SK-N-SH (cell line): ENCODE measurements at places on chromosomes 7 and 10.
A peak's percentile ranks its signal among the peaks of the same experiment; 100 is the strongest.

DNA sequence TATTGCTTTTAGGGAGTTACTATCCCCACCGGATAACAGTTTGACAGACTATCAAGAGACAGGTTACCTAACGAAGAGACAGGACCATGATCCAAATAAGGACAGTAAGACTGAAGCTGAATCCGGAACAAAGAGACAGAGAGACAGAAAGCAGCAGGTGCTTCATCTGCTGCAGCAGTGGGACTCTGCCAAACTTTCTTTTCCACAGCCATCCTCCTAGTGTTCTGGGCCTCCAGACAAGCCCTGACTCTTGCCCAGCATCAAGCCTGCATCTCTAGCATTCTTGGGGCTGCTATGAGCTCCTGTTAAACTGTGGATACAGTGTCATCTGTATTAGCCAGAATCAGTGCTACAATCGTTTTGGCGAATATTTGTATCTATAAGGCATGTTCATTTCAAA lies 761.7 kb downstream of the GRID1 start:
- no peak for DNase-seq

DNA sequence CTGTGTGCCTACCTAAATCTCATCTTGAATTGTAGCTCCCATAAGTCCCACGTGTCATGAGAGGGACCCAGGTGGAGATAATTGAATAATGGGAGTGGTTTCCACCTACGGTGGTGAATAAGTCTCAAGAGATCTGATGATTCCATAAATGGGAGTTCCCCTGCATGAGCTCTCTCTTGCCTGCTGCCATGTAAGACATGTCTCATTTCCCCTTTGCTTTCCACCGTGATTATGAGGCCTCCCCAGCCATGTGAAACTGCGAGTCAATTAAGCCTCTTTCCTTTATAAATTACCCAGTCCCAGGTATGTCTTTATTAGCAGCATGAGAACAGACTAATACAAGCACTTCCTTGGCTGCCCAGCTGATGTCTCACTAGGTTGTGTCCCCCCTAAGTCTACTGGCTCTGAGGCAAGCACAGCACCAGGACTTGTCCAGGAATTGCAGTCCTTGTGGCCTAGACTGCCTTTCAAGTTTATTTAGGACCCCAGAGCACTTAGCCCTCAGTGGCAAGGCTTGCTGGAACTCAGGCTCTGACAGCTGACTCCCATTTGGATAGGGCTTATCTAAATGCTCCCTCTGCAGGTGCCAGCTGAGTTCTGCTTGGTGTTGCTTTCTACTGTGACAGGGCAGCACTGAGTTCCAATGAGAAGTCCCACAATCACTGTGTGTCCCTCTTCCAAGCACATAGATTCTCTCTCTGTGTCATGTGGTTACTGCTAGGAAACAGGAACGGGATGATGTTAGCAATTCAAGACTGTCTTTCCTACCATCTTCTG lies 59.0 kb upstream of the TAS2R16 start:
- DNase-seq, result no peak

DNA sequence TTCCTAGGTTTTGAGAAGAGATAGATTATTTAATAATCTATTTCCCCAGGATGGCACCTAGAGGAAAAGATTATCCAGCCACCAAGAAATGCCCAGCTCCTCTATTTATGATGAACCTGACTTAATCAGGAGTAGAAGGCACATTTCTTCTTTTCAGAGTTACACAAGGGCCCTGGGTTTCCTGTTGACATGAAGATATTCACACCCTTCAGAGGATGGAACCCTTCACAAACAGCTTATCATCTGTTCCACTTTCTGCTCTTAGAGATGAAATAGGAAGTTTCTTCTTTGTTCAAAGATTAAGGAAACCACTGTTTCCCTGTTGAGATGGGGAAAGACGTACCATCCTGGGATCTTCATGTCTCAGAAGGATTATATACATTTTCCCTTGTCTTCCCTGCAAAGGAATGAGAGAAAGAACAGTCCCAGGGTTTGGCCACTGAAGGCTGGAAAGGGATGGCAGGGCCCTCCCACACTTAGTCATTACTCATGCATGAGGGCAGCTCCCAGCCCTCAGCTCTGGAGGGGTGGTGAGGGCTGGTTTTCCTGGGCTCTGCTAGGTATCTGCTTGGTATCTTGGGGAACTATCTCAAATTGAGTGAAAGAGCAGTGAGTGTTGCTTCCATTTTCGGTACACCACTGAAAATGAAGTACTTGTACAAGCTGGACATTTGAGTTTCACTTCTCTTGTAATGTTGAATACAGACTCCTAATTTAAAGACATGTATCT lies 64.0 kb downstream of the MTPAP start:
- peak; percentile 7 for DNase-seq

DNA sequence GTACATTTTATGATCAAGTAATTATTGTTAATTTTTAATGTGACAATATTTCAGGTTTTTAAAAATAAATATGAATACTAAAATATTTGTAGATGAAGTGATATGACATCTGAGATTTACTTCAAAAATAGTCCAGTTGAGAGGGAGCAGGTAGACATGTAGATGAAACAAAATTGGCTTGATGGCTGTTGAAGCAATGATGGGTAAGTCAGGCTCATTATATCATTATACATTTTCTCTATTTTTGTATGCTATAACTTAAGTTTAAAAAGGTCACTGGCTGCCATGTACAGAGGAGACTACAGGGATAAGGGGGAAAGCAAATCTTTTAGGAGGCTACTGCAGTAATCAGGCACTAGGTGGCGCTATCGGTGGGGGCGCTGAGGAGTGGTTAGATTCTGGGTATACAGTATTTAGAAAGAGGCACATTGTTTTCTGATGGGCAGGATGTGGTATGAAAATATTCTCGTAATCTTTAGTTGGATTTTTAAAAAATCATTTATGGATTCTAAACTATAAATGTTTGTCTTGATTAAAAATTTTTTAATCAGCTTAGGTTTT lies 189.8 kb upstream of the IMMP2L start:
- peak; percentile 72 for DNase-seq

GRCh38 chr10:13113544-13113943 lies 13.6 kb downstream of the OPTN start:
- no peak for DNase-seq

DNA sequence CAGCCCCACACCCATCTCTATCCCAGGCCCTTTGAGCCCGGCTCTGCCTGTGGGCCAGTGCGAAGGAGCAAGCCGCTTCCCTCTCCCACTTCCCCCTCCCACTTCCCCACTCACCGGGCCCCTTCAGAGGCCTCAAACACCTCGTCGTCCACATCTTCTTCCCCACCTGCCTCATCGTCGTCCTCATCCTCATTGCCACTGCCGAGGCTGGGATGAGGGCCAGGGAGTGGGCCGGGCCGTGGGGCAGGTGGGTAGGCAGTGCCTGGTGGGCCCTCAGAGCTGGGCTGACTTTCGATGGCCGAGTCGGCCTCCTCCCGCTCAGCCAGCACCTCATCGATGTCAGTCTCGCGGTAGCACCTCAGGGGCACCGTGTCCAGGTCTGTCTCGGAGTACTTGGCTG lies 3.8 kb downstream of the PSD start:
- DNase-seq, result no peak

GRCh38 chr7:27129729-27130539 lies 623 bp downstream of the HOXA4 start:
- no peak for DNase-seq

- no peak for DNase-seq
Observed at GRCh38 chr10:55398497-55398882, 597.5 kb upstream of the PCDH15 start.

DNA sequence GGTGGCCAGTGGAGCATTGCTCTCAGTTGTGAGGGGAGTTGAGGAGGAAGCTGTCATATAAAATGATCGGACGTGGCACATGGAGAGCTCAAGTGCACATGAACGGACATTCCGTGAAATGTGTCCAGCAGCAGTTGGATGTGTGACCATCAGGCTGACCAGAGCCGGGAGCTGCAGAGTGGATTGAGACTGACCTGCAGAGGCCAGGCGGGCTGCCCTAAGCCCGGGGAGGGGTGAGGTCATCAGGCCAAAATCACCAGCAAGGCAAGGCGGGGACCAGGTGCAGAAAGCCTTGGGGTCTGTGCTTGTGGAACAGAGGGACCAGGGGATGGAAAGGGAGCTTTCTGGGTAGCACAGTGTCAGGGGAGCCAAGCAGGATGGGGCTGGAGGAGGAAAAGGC lies 279.5 kb downstream of the CELF2 start:
- DNase-seq, result no peak

- no peak for DNase-seq
Observed at GRCh38 chr10:28155726-28156125, 147.1 kb downstream of the MPP7 start.
